ENCODE measurements at places on chromosomes 3 and 15.

GRCh38 chr3:197748597-197749314 lies 927 bp upstream of the FYTTD1 start:
- no peak for DNase-seq

GRCh38 chr3:156792945-156793344 lies 33.2 kb upstream of the LEKR1 start:
- no peak for DNase-seq

DNA sequence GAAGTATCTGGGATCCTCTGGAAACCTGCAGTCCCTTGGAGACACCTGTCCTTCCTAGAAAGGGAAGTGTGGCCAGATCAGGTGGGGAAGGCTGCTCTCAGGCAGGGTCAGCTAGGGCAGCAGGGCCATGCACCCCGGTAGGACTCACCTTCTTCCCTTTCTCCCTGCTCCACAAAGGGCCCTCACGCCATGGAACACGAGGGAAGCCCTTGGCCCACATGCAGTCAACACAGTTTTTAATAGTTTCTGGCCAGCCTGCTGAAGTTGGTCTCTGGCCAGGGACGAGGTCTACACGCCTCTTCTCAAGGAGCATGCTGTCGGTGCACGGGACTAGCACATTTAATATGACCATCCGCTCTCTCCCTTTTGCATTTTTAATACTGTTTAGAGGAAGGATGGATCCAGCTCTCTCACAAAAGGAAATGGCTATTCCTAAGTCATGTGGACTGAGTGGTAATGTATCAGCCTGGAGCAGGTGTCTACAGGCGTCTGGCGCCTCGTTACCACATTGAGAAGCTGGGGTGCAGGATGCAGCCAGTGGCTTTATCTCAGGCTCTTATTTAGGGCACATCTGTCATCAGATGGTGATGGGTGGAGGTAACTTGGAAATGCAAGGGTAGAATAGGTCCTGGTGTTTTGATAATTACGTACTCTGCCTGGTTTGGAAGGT lies 153.9 kb downstream of the KLF13 start:
- DNase-seq, result peak; percentile 19

- no peak for DNase-seq
Observed at GRCh38 chr3:195803289-195803908, 8.3 kb downstream of the MUC4 start.

GRCh38 chr15:92883876-92884435 lies 16.2 kb upstream of the CHD2 start:
- no peak for DNase-seq

DNA sequence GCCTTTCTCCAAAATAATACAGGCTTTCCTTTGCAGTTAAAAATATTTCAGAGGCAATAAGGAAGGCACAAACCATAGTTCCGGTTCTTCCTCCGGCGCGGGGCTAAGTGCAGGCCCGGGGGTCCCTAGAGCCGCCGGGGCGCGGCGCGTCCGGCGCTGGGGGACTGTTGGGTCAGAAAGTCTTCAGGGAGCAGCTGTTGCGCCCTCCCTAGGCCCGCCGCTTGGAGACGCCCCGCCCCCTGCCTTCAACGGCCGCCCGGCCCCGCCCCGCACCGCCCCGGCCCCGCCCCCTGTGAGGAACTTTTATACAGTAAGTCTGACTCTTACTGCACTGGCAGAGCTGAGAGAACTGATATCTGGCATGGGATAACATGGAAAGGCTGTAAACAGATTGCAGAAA lies 283.1 kb upstream of the ARL6 start:
- DNase-seq, result no peak

GRCh38 chr15:44137750-44138149 lies 57.3 kb downstream of the FRMD5 start:
- no peak for DNase-seq

DNA sequence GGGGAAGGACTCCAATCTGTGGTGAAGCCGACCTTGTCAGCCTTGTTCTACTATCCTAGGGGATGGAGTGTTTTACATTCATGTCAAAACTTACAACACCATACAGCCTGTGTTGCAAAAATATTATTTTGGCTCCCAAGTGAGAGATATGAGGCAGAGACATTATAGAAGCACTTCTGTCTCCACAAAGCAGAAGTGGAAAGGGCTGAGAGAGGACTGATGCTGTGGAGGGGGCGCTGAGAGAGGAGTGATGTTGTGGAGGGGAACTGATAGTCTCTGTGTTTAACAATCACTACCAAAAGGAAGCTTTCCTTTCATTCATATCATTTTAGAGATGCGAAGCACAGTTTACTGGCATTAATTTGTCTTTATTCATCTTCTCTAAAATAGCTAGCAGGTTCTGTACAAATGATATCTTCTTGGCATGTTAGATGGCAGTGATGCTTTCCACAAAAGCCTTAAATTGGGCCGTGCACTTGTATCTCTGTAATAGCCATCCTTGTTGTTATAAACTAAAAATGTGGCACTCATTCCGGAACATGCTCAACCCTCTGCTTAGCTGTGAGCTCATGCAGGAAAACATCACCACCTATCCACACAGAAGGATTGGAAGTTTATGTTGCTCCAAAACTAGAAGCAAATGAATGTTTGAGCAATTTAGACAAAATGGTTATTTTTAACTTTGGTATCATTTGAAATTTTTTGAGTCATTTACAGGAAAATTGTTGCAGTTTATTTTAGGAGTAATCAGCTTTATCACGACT lies 134.6 kb upstream of the TP63 start:
- no peak for DNase-seq

DNA sequence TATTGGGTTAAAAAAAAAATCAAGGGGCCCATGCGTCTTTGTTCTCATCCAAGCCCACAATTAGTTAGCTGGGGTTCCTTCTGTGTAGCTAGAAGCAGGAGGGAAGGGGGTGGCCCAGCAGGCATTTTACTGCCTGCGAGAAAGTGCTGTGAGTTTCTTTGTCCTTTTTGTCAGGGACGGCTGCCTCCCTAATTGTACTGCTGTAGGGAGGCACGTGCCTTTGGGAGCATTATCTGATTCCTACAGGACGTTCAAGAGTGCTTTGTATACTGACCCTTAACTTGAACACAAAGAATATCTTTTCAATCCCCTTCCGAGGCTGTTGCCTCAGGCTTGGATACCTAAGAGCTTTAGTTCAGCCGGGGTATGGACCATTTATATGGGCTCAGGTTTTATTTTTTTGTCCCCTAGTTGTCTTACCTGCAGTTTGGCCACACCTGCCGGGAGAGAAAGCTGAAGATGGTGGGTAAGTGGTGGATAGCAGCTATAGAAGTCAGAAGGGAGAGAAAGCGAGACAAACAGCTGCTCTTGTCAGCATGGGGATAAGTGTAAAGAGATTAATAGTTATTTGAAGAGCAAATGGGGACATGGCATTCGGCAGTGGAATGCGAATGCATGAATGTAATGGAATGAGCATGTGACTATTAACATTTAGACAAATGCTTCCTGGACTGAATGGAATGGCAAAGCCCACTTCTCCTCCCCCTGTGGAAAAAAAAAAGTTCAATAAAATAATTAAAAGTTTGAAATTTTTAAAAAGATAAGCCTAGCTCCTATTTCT lies 175.2 kb downstream of the TP63 start:
- no peak for DNase-seq

GRCh38 chr15:34582461-34583371 lies 735 bp downstream of the GOLGA8B start:
- peak; percentile 22 for DNase-seq

GRCh38 chr15:68211656-68212320 lies 6.7 kb upstream of the CALML4 start:
- no peak for DNase-seq

DNA sequence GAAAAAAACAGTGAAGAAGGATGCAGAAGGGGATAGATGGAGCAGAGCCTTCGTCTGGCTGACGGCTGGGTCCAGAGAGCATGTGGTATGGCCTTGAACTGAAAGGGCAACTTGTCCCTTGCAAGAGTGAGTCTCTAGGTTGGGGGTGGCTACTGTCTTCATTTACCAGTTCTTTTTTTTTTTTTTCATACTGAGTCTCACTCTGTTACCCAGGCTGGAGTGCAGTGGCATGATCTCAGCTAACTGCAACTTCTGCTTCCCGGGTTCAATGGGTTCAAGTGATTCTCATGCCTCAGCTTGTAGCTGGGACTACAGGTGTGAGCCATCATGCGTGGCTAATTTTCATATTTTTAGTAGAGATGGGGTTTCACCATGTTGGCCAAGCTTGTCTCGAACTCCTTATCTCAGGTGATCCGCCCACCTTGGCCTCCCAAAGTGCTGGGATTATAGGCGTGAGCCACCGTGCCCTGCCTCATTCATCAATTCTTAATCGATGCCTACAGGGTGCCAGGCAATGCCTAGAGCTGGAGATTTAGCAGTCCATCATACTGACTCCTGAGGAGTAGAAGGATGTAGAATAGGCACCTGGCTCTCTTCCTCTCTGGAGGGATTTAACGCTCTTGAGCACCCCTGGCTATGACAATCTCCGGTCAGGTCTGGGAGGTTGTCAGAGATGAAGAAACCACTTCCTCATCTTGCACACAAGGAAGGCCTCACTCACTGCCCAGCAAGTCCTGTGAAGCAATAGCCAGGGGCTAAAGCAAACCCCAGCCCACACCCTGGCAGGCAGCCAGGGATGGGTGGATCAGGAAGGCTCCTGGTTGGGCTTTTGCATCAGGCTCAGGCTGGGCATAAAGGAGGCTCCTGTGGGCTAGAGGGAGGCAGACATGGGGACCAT lies at the start of gene CAMP:
Gene CAMP (plus strand): TSS at position 880 of the 898 bp plus-strand sequence. CDS start 17 bp downstream, at position 897.
- DNase-seq, result peak; percentile 11

- DNase-seq, result no peak
Observed at GRCh38 chr15:50143255-50143860, 24.3 kb upstream of the ATP8B4 start.

DNA sequence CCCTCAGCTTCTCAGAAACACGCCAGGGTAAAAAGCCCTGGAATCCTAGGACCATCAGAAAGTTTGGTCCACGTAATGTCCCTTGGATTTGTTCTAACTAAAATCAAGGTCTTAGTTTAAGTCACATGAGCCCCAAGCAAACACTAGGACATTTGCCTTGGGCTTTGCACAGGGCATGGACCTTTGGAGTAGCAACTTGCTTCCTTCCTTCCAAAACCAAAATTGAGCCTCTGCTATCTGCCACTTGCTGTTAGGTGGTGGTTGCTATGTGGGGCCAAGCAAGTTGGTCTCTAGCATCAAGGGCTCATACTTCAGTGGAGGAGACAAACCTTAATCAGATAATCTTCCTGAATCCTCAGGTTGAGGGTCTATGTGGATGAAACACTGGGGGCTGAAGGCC lies 4.0 kb upstream of the DAG1 start:
- no peak for DNase-seq

GRCh38 chr15:96230526-96231181 lies 99.8 kb upstream of the NR2F2 start:
- no peak for DNase-seq

GRCh38 chr3:9403463-9403862 lies 6.0 kb downstream of the SETD5 start:
- no peak for DNase-seq

DNA sequence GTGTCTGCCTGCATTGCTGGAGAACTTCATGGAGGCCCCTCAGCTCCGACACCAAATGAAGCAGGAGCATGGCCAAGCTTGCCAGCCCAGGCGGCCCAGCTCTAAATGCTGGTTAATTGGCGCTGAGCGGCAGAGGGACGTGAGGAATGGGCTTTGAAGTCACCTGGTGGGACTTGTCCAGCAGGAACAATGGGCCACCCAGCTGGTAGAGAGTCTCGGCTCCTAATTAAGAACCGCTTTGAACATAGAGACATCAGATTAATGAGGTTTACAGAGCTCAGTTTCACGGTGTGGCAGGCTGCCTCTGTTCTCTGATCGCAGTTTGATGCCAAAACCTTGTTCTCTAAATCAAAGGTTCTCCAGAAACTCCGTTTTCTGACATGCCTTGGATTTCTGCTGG lies 77.5 kb upstream of the LINGO1 start:
- DNase-seq, result no peak

DNA sequence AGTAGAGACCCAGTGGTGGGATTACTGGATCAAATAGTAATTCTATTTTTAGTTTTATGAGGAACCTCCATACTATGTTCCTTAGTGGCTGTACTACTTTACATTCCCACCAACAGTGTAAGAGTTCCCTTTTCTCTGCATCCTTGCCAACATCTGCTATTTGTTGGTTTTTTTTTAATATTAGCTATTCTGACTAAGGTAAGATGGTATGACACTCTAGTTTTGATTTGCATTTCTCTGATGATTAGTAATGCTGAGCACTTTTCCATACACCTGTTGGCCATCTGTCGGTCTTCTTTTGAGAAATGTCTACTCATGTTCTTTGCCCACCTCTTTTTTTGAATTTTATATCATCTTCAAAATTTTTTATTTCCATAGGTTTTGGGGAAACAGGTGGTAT lies 34.2 kb upstream of the RAP2B start:
- no peak for DNase-seq

DNA sequence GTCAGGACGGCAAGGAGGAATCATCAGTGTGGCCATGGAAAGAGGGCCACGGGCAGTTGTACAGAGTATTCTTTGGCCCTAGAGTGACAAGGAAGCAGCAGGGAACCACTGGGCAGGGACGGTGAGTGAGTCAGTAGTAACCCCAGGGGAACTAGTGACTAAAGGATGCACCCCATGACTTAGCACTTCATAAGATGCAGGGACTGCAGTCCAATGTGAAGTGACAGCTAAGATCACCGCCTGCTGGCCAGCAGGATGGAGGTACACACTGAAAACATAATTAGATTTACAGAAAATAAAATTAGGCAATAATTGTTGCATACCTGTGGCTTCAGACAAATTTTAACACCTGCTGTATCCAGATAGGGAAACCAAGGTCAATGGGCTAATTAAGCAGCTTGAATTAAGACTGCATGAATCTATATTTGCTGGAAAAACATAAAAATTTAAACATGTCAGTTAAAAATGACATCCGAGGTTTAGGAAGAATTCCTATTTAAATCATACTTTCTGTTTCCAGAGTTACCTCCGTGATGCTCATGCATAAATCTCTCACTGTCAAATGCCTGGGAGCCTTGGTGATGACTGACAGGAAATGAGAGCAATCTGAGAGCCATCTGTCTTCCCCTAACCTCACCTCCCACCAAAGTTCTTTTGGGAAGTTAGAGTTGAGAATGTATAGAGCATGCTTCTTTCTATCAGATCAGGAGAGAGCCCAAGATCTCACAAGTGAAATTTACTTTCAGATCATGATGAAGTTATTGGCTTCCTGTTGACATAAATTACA lies 56.5 kb downstream of the DCLK3 start:
- DNase-seq, result no peak

DNA sequence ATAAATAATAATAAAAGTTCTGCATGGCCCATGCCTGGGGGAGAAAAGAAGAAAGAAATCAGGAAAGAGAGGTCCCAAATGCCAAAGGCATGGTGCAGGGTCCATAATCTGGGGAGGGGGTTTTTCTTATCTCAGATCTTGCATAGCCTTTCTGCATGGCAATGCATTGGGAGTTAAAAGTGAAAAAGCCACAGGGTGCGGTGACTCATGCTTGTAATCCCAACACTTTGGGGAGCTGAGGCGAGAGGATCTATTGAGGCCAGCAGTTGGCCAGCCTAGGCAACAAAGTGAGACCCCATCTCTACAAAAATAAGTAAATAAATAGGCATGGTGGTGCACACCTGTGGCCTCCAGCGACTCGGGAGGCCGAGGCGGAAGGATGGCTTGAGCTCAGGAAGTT lies 76.8 kb upstream of the GATA2 start:
- DNase-seq, result no peak

GRCh38 chr15:27097506-27097905 lies 126.5 kb downstream of the GABRG3 start:
- no peak for DNase-seq
